ENCODE measurements at places on chromosomes 16 and 17.

DNA sequence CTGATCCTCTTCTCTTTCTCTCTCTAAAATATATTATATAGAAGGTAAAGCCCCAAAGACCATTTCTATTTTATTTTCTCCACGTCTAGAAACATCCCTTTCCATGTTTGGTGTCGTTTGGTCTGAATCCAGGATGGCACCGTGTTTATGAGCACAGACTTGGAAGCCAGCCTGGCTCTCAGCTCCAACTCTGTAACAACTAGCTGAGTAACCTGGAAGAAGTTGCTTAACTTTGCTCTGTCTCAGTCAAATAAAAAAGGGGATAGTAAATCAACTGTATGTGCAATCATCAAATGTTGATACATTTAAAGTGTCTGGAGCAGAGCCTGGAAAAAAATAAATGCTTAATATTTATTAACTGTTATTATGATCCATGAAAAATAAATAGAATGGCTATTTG, 249.8 kb upstream of the MAF start:
- DNase-seq, result no peak

GRCh38 chr16:11180489-11180888, 75.5 kb downstream of the SOCS1 start:
- DNase-seq, result peak; percentile 31

DNA sequence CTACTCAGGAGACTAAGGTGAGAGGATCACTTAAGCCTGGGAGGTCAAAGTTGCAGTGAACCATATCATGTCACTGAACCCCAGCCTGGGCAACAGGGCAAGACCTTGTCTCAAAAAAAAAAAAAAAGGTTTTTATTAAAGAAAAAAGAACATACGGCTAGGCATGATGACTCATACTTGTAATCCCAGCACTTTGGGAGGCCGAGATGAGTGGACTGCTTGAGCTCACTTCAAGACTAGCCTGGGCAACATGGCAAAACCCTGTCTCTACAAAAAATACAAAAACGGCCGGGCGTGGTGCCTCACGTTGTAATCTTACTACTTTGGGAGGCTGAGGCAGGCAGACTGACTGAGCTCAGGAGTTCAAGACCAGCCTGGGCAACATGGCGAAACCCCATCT, 38.4 kb downstream of the RANBP10 start:
- no peak for DNase-seq

- no peak for DNase-seq
Observed at GRCh38 chr16:79640513-79641360, 40.2 kb upstream of the MAF start.

DNA sequence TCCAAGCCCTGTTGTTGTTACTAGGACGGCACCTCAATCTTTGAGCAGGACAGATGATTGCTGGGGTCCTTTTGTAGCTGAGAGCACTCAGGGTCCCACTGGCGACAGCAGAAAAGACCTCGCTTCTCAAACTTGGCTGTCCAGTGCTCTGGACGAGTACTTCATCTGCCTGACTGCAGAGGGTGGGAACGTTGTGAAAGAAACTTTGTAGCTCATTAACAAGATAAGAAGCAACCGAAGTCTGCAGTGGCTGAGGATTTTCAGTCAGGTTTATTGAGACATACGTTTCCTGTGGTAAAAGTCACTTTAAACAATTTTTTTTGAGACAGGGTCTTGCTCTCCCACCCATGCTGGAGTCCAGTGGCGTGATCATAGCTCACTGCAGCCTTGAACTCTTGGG, 191.7 kb downstream of the PRKCB start:
- DNase-seq, result no peak

- peak; percentile 13 for DNase-seq
Observed at GRCh38 chr17:21677126-21677910, 15.0 kb upstream of the KCNJ18 start.

GRCh38 chr17:70767102-70767701, 597.9 kb downstream of the KCNJ2 start:
- DNase-seq, result no peak

- no peak for DNase-seq
Observed at GRCh38 chr16:11603331-11603750, 16.6 kb upstream of the LITAF start.

- DNase-seq, result peak; percentile 45
Observed at GRCh38 chr17:74924250-74924948, at the start of gene OTOP2. TSS of gene OTOP2 (plus strand) at chr17:74924273. CDS start at chr17:74924633, 360 bp downstream.

DNA sequence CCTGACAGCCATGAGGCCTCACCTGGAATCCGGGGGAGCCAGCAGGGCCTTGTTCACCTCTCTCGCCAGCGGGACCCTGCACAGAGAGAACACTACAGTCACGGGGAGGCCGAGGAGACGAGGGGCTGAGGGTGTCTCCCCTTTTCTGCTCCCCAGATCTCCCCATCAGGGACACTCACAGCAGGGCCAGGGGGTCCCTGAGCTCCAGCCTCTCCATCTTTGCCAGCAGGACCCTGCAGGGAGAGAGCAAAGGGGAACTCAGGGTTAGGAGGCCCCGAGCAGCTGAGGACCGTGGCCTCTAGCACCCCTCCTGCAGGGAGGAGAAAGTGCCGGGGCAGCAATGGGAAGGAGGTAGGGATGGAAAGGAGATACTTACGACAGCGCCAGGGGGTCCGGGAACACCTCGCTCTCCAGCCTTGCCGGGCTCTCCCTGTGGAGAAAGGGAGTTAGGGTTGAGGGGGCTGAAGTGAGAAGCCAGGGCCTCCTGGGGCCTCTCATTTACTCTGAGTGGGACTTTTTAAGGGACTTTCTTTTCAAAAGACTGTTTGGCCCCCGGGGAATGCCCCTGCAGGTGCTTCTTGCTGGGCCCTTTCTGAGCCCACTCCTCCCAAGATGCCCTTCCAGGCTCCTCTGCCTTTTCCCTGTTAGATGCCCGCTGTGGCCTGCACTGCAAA, 8.7 kb downstream of the COL1A1 start:
- DNase-seq, result no peak

GRCh38 chr17:61528171-61528570, 62.8 kb downstream of the NACA2 start:
- DNase-seq, result no peak

GRCh38 chr17:29570521-29570920, 2.0 kb downstream of the TP53I13 start:
- peak; percentile 8 for DNase-seq

DNA sequence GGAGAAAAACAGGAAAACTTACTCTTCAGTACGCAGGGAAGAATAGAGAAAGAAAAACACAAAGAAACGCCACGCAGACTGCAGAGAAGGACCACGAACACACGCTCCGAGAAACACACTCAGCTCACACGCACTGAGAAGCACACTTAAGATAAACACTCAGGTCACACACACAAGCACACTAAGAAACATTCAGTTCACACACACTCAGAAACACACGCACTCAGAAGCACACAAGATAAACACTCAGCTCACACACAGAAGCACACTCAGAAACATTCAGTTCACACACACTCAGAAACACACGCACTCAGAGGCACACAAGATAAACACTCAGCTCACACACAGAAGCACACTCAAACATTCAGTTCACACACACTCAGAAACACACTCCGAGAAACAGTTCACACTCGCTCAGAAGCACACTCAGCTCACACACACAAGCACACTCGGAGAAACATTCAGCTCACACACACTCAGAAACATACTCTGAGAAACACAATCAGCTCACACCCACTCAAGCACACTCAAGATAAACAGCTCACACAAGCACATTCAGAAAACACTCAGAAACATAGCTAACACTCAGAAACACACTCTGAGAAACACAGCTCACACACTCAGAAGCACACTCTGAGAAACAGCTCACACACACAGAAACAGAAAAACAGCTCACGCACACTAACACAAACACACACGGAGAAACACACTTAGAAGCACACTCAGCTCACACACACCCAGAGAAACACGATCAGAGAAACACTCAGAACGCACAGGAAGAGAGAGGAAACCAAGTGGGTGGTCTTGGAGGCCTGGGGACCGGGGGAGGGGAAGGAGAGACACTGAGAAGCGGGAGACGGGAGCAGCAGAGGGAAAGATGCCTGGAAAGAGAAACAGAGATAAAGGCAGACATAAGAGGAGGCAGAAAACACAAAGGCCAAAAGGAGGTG, 908 bp downstream of the TMEM98 start:
- no peak for DNase-seq

- DNase-seq, result no peak
Observed at GRCh38 chr17:65243838-65244625, 106.9 kb downstream of the RGS9 start.

- DNase-seq, result no peak
Observed at GRCh38 chr17:33550261-33550660, 257.2 kb upstream of the ASIC2 start.

DNA sequence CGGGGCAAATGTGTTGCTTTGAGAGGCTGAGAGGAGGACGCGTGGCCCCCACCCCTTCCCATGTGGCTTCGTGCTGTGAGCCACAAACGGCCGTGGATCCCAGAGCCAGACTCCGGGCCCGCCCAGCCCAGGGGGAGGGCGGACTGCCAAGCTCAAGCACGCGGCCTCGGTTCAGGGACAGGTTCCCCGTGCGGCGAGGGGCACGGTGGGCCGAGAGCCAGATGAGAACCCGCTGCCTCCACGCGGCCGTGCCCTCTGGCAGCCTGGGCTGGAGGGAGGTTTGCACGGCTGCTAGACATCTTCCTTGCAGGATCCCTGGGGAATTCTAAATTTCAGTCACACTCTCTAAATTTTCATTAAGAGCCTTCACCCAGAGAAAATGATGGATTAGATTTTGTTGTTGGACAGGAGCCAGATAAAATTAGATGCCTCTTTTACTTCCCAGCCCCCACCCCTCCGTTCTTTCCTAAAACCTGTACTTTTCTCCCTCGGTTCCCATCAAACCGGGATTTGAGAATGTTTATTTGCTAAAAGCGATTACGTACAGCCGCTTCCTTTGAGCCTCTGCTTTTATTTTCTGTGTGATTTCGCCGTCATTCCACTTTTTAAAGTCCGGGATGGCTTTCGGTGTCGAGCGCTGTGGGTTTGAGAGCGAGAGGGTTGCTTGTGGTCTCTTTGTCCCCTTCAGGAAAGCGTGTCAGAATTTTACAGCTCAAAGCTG, 25.0 kb upstream of the GNG13 start:
- DNase-seq, result no peak

DNA sequence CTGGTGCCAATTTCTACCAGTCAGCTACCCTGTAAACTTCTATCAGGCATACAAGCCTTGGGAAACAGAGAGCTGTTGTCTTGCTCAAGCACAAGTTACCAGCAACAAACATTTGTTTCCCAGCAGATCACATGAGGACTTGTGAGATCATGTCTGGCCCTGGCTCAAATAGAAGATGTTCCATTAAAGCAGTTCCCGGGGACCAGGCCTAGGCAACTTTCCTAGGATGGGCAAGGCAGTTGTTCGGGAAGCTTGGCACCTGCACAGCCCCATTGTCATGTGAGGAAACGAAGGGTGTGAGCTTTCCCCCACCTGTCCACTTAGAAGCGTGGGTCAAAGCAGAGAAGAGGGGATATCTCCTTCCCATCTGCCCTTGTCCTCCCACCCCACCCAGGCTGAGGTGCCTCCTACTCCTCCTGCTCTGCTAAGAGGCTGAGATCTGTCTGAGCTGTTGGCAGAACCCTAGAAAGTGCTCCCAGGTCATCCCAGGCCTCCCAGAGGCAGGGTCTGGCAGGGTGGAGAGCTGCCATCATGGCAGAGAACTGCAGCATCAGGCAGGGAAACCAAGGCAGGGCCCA, 11.2 kb upstream of the SLC47A2 start:
- DNase-seq, result no peak

GRCh38 chr16:59907611-59908010, 1173.5 kb upstream of the GOT2 start:
- DNase-seq, result no peak

DNA sequence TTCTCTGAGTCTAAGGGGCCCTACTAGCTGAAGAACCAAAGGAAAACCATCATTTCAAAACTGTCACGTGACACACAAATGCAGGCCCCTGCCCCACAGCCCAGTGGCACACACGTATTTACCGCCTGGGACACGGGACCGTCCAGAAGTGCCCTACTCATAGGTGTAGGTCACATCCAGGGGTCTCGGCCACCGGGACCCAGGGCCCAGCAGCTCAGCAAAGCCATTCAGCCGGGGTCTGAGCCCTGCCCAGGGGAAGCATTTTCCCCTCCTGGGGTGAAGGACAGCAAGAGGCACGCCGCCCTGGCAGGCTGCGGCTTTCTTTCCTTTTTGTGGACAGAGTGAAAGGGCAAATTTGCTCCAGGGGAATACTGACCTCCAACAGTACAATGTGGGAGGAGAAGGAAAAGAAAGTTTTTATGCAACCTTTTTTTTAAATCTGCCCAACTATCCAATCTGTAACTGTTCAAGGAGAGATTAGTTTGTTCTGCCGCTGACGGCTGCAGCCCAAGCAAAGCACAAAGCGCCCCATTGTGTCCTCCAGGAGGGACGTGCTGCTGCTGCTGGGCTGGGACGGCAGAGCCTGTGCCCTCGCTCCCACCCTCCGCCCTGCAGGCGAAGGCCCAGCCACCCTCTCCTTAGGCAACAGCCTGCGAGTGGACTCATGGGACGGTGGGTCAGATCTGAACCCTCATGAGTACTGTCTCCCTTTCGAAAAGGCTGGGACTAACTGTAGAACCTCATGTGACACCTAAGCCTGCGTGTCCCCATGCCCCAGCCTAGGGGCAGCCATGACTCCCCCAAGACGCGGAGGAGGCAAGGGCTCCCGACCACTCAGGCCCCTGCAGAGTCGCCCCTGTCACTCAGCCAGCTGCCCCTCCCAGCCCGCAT, 21.3 kb downstream of the SLC7A5 start:
- DNase-seq, result no peak

GRCh38 chr17:79797492-79798298, 818 bp upstream of the CBX8 start:
- DNase-seq, result no peak

DNA sequence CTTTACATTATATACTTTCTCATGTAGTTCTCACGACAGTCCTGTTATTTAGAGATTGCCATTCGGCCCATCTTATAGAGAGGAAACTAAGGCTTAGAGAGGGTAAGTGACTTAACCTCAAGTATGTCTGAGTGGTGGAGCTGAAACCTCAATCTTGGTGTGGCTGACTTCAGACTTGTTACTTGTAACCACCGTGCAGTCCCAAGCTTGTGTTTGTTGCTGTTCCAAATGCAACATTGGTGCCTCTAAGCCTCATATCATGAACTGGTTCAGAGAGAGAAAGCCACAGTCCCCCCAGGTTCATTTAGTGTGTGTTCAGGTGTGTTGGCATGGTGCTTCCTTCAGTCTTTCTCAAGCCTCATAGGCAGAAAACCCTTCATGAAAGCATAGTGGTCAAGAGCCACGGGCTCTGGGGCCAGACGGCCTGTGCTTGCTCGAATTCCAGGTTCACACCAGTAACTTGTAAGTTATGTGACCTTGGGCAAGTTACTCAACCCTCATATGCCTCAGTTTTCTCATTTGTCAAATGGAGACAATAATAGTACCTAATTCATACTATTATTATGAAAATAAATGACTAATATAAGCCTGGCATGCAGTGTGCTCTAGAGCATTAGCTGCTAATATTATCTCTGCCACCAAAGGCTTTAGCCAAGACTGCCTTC, 39.9 kb downstream of the CDH1 start:
- DNase-seq, result no peak

- no peak for DNase-seq
Observed at GRCh38 chr17:77565166-77565565, 393.3 kb upstream of the TNRC6C start.

GRCh38 chr17:78716814-78717393, 65.2 kb downstream of the CYTH1 start:
- DNase-seq, result no peak

Measured in CD4-positive, alpha-beta T cell treated with Interleukin-15 for 1 hour (primary cell).